ENCODE measurements at places on chromosomes 5 and 9.

- DNase-seq, result no peak
These were observed 62.0 kb downstream of the CAVIN4 start for GRCh38 chr9:100639854-100640253.

- DNase-seq, result no peak
These were observed 12.5 kb downstream of the MAPKAP1 start for GRCh38 chr9:125694478-125694877.

GRCh38 chr5:6780802-6781391, 67.7 kb downstream of the TENT4A start:
- no peak for DNase-seq

DNA sequence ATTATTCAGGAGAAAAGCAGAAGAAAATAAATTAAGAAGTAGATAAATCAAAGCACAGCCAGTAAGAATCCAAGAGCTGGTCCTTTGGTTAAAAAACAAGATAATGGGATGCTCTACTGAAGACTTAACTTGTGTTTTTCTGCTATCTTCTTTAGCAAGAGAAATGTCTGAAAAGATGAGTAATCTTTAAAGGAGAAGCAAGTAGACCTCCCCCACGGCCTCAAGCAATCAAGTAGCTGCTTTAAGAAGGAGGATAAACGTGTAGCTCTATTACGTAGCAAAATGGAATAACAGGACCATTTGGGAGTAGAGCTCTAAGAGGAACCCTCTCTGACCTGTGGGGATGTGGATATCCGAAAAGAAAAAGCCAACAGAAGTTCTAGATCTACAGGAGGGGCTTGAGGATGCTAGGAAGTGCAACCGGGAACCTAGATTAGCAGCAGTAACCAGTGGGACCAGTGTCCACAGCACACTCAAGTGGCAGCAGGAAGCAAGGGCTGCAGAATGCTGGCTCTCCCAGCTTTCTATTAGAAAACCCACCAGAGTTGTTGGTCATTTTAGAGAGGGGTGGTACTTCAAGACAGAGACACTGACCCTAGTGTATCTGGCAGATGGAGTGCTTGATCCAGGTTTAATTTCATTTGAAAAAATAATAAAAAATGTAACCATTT, 185.4 kb downstream of the GABBR2 start:
- DNase-seq, result no peak

GRCh38 chr5:76583163-76584047, 39.8 kb downstream of the F2RL2 start:
- DNase-seq, result no peak

- no peak for DNase-seq
These were observed 10.6 kb upstream of the SH3RF2 start for GRCh38 chr5:145925803-145926202.

DNA sequence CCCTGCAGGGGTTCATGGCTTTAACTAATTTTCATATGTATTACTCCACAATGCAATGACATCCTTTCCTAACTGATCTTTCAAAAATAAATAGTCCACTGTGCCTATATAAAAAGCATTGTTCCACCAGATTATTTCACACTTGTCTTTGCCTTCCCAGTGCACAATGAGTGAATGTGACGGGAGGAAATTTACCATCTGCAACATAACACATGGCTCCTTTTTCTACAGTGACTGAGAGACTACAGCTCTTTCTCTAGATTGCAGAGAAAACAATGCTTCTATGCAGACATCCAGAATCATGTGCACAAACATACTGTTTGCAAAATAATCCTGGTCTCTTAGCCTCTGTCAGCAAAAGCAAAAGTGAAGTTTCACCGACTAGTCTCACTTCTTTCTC, 483.7 kb upstream of the PIK3R1 start:
- DNase-seq, result no peak

DNA sequence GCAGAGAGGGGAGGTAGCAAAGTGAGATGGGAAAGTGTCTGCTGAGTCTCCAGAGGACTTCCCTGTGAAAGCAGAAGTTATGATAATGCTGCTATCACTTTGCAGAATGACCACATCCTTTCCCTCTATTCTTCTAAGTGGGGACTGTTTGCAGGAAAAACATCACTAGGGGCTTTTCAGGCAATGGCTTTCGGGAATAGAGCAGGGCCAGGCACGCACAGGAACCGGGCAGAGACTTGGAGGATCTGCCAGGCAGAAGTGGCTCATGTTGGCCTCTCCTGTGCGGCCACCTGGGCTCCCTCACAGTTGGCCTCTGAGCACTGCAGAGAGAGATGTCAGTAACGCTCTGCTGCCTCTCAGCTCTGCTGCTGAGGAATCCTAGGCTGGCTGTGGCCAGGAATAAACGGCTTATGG, 214.7 kb downstream of the MAST4 start:
- DNase-seq, result no peak
